Renal cortex interstitium (tissue), 15 donors: ENCODE measurements at places on chromosomes 7 and 10.

- DNase-seq: no peak
Observed at GRCh38 chr10:110867807-110868465, 3.8 kb upstream of the PDCD4 start.

- DNase-seq: no peak
Observed at GRCh38 chr7:133364959-133365690, 112.2 kb downstream of the EXOC4 start.

- no peak for DNase-seq
Observed at GRCh38 chr7:100475549-100475948, 3.5 kb downstream of the TSC22D4 start.

DNA sequence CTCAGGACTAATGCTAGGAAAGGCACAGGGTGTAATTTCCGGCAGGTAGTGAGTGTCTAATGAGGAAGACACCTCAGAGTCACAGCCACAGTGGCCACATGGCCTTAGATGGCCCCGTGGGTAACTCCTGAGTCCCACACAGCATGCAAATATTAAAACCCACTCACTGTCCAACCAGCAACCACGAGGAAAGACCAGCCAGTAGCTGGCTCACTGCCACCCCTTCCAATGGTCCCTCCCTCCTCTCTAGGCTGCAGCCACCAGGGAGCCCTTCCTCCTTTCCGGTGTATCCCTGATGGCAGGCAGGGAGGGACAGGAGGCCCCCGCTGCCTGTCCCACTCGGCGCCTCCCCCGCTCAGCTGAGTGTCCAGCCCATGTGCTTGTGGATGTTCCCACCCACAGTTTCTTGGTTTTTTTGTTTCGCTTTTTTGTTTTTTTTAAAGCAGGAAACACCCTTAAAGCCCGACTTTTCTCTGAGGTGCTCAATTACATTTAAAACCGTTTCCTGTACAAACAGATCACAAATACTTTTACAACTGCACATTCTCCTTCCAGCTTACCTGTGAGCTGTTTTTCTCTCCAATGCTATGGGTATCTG, 9.2 kb downstream of the BNIP3 start:
- DNase-seq: no peak
